ENCODE measurements at places on chromosomes 7 and 10.

DNA sequence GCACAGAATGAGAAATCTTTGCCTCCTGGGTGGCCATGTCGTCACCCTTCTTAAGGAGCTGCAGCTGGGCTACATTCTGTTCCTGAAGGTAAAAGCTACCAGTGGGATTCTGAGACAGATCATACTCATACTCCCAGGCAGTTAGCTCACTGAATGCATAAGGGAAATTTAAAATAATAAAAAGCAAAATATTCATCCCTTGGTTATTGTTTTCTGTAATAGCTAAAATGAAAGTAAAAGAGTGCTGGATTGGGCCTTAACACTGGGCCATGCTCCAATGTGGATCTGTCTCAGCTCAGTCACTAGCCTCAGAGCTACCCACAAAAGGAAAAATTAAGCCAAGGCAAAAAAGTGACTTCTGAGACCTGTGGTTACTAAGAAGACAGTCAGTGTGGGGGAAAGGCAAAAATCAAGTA, 8.9 kb upstream of the DYNC2I1 start:
- DNase-seq = no peak

- DNase-seq = no peak
Observed at GRCh38 chr10:17229717-17229966, 1.6 kb downstream of the VIM start.

- DNase-seq = no peak
Observed at GRCh38 chr10:130615457-130615856, 479.3 kb downstream of the GLRX3 start.

GRCh38 chr10:17665747-17666146, 21.8 kb downstream of the STAM start:
- DNase-seq = no peak

- DNase-seq = no peak
Observed at GRCh38 chr7:72003236-72003635, 408.9 kb downstream of the CALN1 start.

DNA sequence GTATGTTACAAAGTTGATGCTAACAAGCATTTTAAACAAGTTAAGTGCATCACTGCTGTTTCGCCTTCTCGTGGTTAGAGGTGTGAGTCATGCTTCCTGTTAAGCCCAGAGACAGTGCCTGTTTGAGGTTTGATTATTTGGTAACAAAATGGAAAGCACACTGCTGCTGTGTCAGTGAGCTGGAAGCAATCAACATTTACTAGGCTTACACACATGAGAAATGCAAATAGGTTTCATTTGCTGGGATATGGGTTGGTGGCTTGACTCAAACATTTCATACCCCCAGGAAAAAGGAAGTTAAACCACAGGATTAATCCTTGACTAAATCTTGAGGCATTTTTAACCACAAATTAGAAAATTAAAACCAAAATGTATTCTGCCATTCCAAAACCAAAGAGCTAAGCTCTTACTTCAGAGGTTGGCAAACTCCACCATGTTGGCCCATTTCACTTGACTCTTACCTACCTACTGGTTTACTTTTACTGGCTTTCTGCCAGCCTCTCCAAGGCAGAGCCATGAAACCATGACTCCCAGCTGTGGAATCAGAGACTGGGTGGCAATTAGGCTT, 139.2 kb downstream of the ETV1 start:
- DNase-seq = no peak

DNA sequence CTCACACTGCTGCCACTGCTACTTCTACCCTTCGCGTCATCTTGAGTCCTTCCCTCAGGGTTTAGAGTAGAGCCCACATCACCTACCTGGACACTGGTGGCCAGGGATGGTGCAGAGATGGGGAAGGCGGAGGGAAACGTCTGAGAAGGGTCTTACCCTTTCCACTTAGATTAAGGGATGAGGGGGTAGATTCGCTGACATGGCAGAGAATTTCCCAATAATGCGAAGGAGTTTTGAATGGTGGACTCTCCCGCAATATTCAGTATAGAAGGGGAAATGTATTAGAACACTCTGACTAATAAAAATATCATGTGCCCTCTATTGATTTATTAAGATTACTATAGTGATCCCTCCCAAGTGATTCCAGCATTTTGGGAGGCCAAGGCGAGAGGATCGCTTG, 209.5 kb upstream of the KIAA1217 start:
- no peak for DNase-seq

DNA sequence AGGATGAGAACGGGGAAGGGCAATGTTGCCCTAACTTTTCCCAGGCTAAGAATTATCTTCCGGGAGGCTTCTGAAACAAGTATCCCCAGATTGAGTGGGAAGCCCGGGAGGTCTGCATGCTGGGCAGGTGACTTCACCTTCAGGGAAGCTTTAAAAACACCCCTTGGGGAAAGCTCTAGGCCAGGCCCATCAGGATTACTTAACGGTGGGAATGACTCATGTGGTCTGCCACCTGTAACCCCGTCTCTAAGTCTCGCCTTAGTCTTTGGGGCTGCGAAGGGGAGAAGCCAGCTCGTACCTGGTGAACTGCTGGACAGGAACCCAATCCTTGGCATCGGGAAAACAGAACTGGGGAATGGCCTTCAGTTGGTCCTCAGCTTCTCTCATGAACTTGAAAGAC, 80.1 kb upstream of the MKRN1 start:
- DNase-seq = no peak

DNA sequence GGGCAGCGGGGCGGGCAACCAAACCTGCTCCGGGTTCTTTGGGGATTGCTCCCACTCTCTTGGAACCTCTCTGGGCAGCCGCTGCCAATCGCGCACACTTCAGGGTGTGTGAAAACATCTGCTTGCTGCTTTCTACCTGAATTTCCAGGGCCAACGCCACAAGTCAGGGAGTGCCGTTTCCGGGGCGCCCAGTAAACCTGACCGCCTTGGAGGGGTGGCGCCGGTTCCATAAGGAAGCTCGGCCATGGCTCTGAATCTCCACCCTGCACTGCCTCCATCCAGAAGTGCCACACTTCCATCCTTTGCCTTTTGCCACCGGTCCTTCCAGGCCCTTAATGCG, 679 bp upstream of the AFAP1L2 start:
- no peak for DNase-seq

DNA sequence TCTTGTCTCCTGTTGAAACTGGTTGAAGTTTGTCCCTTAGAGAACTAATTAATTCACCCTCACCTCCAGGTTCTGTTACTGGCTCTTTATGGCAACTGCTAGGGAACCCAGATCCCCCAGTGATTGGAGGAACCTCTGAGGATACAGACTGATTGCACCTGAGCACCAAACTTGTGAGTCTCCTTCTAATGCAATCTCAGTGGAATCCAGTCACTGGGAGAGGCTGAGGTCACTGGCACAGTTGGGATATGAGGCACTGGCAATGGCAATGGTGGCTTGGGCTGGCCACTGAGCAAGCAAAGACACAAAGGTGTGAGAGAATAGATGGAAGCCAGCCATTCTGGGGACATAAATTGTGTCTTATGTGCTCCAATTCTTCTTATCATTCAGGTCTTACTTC, 5.3 kb upstream of the DGKI start:
- DNase-seq = no peak

GRCh38 chr10:129511758-129512157, 44.7 kb downstream of the MGMT start:
- no peak for DNase-seq

- DNase-seq = no peak
Observed at GRCh38 chr7:92460109-92460508, 12.8 kb downstream of the GATAD1 start.

DNA sequence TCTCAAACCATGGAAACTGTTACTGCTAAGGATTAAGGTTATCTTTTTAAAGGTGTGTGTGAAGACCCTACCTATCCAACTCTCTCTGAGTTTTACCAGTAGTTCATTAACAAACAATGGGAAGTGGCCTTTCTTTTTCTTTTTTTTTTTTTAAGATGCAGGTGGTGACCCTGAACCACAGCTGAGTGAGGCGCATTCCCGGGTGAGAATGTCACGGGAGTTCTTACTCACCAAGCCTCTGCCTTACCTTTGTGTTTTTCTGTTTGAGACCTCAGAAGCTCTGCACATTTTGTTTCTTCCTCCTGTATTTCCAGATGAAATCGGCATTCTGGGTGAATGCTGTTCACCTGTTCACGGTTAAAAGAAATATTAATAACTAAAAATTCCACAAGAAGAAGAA, 2.5 kb downstream of the VIPR2 start:
- DNase-seq = no peak
